ENCODE measurements at places on chromosomes 5 and 9.

DNA sequence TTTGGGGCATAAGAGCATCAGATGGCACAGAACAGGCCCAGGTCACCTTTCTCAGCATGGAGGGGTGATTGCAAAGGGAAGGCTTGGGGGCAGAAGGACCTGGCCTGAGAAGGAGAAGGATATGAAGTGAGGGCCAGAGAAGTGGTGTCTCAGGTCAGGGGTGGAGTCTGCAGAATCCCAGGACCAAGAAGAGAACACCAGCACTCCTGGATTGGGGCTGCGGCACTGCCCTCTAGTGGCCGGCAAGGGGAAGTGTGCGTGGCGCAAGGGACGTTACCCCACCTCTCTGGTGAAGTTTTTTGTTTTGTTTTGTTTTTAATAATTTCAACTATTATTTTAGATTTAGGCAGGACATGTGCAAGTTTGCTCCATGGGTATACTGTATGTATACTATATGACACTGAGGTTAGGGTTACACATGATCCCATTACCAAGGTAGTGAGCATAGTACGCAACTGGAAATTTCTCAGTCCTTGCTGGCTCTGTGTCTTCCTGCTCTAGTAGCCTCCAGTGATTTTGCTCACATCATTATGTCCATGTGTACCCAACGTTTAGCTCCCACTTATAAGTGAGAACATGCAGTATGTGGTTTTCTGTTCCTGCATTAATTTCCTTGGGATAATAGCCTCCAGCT, 1548.6 kb downstream of the EFNA5 start:
- no peak for DNase-seq

- no peak for DNase-seq
Measured at GRCh38 chr9:5042661-5043178, 57.6 kb downstream of the JAK2 start.

GRCh38 chr9:3758816-3759576, 233.2 kb upstream of the RFX3 start:
- no peak for DNase-seq

DNA sequence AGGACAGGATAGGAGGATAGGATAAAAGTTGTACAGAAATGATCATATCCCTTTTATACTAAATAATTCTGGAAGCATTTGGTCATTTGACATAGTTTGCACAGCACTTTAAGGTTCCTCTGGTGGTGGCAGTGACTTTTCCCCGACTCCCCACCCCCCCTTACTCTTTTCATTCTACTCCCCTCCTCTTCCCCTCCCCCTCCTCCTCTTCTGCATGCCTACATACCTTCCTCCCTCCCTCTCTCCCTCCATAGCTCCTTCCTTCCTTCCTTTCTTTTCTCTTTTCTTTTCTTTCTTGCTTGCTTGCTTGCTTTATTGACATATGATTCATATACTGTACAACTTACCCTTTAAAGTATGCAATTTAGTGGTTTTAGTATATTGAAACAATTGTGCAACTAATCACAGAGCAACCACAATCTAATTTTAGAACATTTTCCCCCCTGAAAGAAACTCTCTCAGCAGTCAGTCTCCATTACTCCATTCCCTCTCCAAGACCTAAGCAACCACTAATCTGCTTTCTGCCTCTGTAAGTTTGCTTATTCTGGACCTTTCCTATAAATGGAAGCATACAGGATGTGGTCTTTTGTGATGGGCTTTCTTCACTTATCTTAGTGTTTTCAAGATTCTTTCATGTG, 159.0 kb downstream of the HACD4 start:
- no peak for DNase-seq

DNA sequence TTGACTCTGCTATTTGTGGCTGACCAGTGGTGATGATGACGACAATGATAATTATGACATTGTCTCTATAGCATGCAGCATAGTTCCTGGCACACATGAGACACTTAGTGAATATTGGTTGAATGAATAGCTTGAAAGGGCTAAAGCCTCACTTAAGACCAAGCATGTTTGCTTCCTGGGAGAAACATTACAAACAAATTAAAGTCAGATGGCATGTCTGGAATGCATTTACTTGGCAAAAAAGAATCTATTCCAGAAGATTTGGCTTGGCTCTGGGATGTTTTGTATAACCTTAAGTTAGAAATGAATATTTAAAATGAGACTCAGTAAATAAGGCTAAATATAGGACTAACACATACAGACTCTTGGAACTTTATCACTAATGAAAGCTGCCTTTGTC, 21.6 kb downstream of the GAS1 start:
- DNase-seq = no peak

DNA sequence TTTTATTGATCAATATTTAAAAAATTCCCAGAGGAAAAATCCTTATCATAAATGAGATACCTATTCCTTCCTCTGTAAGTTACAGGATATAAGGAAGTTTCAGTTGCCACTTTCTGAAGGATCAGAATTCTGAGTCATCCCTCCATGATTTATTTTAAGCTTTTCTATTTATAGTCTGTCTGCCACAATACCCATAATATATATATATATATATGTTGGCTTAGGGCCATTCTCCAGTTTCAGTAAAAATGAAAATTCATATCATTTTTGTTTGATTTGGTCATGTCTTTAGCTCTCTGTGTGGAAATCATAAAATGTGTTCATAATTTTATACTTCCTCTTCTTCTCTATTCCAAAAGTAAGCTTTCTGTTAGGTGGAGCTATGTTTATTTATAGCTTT, 215.8 kb upstream of the CYLC2 start:
- no peak for DNase-seq

GRCh38 chr5:174057206-174057605, 11.7 kb downstream of the NSG2 start:
- DNase-seq = no peak

DNA sequence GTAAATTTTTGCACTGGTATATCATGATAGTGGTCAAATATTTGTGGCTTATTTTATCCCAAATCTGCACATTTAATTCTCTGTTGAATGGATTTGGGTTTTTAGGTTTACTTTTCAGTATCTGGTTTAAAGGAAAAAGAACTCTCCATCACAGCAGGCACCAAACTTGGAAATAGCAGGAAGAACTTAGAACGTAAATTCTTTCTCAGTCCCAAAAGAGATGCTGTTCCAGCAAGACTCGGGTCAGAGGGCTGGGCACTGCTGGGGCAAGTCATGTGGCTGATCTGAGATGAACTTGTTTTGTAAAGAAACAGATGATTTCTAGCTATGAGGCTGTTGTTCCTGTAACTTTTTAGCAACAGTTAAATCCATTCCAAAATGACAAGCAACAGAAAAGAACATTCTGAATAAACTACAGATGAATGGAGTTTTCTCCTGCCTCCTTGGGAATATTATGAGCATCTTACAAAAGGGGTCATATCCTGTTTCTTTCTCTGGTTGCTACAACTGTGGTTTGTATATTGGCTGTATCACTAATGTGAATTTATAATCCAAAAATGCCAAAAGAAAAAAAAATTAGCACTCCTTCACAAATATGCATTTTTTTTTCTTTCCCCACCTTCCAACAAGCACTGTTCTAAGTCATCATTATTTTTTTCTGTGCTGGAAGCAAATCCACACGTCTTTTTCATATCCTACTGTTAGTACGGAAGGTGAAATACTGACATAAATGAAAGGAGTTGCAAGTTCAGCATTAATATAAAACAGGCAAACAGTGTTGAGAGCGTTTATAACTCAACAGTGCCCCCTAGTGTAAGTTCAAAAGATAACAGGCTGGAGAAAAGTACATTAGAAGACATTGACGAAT, 31.1 kb downstream of the OR2K2 start:
- DNase-seq = no peak

DNA sequence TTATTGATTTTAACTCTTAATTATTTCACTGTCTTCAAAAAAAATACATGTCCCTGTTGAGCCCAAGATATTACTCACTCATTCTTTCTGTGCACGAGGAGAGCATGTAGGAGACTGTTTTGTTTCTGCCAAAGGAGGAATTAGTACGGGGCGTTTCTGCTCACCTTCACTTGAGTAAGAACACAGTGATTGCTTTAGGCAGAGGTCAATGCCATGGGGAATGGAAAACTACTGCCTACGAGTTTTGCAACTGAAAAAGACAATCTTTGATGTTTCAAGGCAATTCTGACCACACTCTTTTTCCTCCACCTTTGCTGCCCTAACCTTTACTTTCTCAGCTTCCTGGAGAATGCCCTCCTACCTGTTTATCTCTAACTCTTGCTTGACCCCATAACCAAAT, 109.4 kb downstream of the CCDC192 start:
- DNase-seq = no peak

- no peak for DNase-seq
Measured at GRCh38 chr9:116821633-116822229, 134.6 kb downstream of the TRIM32 start.

- DNase-seq = no peak
Measured at GRCh38 chr5:151244206-151244605, 8.8 kb upstream of the GM2A start.

- DNase-seq = no peak
Measured at GRCh38 chr9:84970432-84970831, 300.9 kb downstream of the NTRK2 start.

- DNase-seq = no peak
Measured at GRCh38 chr5:134536876-134537275, 11.4 kb downstream of the JADE2 start.

GRCh38 chr5:142845954-142846398, 75.8 kb downstream of the ARHGAP26 start:
- DNase-seq = no peak

GRCh38 chr5:103783669-103784068, 221.1 kb upstream of the NUDT12 start:
- DNase-seq = no peak

DNA sequence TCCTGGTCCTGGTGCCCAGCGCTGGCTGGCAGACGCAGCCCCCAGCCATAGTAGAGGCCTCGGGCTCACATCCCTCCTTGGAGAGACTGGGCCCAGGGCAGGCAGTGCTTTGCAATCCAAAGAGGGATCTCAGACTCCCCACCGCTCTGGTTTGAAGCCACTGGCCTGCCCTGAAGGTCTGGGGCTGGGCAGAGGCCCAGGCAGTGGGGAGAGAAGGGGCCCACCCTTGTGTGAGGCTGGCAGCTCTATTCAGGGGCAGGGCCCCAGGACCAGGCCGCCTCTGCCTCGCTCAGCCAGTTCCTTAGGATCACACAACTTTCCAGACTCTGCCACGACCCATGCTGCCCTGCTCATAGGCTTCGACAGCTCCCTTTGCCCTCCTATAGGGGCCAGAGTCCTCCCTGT, 10.7 kb upstream of the SEC16A start:
- no peak for DNase-seq

DNA sequence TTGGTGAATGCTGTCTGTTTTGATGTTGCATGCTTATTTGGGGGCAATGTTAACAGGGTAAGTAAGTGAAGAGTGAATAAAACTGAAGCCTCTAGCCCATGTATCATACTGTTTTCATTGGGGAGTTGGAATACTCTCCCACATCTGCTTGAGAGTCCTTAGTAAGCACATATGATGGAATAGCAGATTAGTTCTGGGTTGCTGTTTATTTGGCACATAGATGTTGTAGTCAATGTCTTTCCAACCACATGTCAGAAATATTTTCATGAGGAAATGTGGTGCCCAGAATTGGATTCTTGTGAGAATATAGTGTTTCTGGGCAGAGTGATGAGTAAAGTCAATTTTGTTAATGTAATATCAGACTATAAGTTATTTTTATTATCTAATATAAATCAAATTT, 611.7 kb upstream of the FTMT start:
- no peak for DNase-seq

GRCh38 chr9:124420991-124421543, 5.8 kb upstream of the PSMB7 start:
- DNase-seq = no peak

DNA sequence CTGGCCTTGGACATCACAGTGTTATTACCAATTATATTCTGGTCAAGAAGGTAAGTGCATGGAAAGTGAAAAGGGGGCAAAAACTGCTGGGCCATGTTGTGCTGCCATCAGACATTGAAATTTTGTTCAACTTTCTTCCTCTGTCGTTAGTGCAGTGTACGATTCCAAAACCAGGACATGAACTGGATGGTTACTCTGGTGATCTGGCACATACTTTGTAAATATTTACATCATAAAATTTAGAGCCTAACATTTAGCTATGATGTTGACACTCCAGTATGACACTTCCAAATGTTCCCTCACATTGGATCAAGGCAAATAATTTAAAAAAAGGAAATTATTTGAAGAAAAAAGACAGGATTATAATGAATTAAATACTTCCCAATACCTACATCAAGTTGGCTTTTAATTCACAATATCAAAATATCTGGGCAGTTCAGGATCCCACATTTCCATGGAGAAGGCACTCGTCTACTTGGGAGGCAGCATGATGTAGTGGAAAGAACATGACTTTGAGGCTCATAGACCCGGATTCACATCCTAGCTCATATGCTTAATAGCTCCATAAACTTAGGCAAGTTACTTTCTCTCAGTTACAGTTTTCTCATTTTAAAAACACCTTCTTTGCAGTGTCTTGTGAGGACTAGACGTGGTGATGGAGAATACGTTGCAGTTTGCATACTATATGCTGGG, 342.5 kb upstream of the MPDZ start:
- no peak for DNase-seq

DNA sequence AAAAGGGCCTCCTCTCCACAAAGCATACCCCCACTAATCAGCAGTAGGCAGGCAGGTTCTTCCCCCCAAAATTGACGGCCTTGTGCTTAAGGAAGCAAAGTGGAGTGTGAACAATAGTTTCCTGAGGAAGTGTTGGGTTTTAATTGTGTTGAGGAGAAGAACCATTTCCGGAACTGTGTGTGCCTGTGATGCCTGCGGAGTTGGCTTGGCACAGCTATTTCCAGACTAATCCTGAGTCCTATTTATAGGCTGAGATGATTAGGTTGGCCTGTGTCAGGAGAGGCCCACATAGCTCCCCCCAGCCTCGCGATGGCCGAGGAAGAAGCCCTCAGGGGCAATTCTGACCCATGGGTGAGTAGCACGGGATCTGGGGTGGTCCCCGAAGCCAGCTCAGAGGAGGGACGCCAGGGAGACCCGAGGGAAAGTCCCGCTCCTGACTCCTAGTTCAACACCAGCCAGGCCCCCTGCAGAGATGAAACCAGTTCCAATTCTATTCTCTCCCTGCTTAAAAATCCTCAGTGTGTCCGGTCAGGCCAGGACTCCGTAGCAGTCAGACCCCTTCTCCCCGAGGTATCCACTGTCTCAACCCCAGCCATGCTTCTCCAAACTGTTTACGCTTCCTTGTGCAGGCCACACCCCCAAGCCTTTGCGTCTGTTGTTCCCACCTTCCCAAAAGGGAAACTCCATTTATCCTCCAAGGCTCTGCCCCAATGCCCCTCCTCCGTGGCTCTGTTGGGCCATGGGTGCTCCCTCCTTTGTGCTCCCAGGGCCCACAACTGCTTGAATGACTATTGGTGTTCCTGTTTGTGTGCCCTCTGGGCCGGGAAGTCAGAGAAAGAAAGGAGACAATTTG, 18.1 kb downstream of the GSN start:
- no peak for DNase-seq

All from stimulated activated CD8-positive, alpha-beta memory T cell treated with anti-CD3 and anti-CD28 coated beads, Interleukin-4, amount 100 ng/mL, for 4 hours (primary cell).